Sigmoid colon (tissue), 7 donors: ENCODE measurements at places on chromosomes 16 and 17. TPM values are rescaled to one million over a fixed set of nuclear protein-coding genes. Genes with fewer than 3 reads are reported as not detected.

Gene HSD3B7
- 13.6 TPM for polyA plus RNA-seq

Gene KRTAP16-1
- polyA plus RNA-seq, result not detected

DNA sequence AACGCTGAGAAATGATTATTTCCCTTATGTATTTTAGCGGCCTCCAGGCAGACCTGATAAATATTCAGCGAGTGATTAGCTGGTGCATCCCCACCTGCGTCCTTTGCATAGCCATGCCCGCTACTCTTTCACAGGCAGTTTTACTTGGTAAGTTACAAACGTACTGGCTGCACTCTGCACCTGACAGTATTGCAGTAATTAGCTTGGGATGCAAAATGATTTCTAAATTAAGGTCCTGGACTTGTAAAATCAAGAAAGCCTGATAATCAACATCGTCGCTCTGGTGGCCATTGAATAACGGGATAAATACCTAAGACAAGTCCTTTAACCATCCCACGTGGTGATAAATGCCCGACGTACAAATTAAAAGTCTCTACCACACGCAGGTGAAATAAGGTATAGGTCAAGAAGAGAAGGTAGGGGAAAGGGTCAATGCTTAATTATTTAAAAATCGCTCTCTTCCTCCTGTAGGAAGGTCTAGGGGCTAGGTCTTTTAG is 998 bp upstream of the PRKCA start:
- H3K27me3 ChIP-seq, result no peaks in the 10 kb centered on the region
- peak overlapping the region; percentile 78 for H3K27ac ChIP-seq
- peak overlapping the region; percentile 90 for H3K4me3 ChIP-seq
- peaks cover 26% of the 10 kb centered on the region for H3K4me1 ChIP-seq
- H3K36me3 ChIP-seq, result no peaks in the 10 kb centered on the region

GRCh38 chr16:86718118-86718517 is 139.8 kb downstream of the FOXL1 start:
- no peak overlapping the region for H3K27ac ChIP-seq
- H3K4me3 ChIP-seq, result no peak overlapping the region
- no peaks in the 10 kb centered on the region for H3K36me3 ChIP-seq
- H3K4me1 ChIP-seq, result no peaks in the 10 kb centered on the region

GRCh38 chr16:31874366-31875111 is 932 bp downstream of the ZNF267 start:
- H3K27me3 ChIP-seq, result no peaks in the 10 kb centered on the region
- H3K4me1 ChIP-seq, result peaks cover 46% of the 10 kb centered on the region
- no peak for DNase-seq
- H3K4me3 ChIP-seq, result peak overlapping the region; percentile 90
- H3K27ac ChIP-seq, result peak overlapping the region; percentile 98

DNA sequence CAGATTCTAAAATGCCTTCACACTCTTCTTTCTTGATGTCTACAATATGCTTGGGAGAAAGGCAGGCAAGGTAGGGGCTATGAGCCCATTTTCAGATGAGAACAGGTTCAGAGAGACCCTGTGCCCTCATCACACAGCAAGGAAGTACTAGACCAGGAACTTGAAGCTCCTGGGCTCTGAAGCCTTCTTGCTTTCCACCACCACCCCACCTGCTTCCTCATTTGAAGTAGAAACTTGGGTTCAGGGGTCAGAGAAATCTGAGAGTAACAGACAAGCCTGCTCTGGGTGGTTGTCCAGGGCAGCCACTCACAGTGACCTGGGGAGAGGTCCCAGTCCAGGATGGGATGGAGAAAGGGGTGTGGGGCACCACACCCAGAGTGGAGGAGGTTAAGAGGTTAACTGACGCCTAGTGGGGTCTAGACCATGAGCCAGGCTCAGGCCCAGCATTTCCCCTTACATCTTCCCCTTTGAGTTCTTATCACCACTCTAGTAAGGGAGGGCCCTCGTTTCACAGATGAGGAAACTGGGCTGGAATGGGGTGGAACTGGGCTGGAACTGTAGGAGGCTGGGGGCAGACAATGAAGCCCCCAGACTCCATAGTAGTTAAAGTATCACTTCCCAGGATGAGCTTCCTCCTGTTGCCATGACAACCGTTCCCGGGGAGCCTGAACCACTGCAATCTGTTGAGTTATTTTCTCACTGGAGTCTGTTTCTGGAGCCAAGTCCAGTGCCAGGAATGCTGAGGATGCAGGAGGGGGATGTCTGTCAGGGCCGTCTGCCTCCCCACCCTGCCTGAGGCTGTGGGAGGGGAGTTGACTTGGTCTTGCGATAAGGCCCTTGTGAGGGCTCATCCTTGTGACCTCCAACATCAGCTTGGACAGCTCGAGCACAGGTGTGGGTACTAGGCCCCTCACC is 16.2 kb upstream of the PHF12 start:
- H3K4me3 ChIP-seq, result no peak overlapping the region
- no peak overlapping the region for H3K27ac ChIP-seq
- H3K4me1 ChIP-seq, result no peaks in the 10 kb centered on the region
- no peak for DNase-seq
- H3K36me3 ChIP-seq, result no peaks in the 10 kb centered on the region

- no peaks in the 10 kb centered on the region for H3K4me1 ChIP-seq
- no peaks in the 10 kb centered on the region for H3K36me3 ChIP-seq
- no peak overlapping the region for H3K4me3 ChIP-seq
- DNase-seq, result no peak
Observed at GRCh38 chr17:2580661-2581060, 12.8 kb upstream of the PAFAH1B1 start.

Gene ATP2A3
- polyA plus RNA-seq, result 158 TPM

Gene ST6GALNAC2
- 3.5 TPM for polyA plus RNA-seq

DNA sequence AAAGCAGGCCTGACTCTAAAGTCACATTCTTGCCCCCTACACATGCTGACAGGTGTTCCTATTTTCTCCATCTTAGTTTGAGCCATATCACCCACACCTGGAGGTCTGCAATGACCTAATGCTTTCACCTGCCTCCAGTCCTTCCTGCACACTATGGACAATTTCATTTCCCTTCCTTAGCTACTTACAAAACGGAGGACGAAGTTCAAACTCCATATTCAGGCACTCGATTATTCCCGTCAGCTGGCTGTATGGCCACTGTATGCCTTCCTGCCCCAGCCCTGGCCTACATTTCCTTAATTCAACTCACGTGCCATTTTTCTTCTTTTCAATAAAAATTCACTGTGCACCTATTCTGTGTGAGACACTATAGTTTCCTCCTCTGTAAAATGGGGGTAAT is 44.9 kb downstream of the GRIN2A start:
- no peak overlapping the region for H3K4me3 ChIP-seq
- no peak for DNase-seq

- H3K4me1 ChIP-seq, result peaks cover 23% of the 10 kb centered on the region
- no peak overlapping the region for H3K4me3 ChIP-seq
- H3K27ac ChIP-seq, result peak overlapping the region; percentile 1
Observed at GRCh38 chr17:75459590-75460267, 3.3 kb downstream of the TMEM94 start.

Gene RAC3
- polyA plus RNA-seq, result 11.8 TPM

DNA sequence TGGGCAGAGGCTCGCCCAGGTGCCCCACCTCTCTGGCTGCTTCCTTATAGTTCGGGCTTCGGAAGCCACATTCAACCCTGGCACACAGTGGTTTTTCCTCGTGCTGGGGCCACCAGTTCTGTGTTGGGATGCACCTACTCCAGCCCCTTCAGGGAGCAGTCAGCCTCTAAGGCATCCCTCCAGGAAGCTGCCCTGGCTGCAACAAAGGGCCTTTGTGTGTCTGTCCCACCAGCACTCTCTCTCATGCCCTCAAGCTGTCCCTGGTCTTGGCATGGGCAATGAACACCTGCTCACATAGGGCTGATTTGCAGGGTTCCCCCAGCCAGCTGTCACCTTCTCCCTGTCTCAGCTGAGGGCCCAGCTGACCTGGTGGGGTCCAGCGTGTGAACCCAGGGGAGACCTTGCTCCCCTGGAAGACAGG is 754 bp upstream of the NOXO1 start:
- peaks cover 23% of the 10 kb centered on the region for H3K36me3 ChIP-seq
- H3K27me3 ChIP-seq, result peaks cover 56% of the 10 kb centered on the region
- no peak for DNase-seq
- no peaks in the 10 kb centered on the region for H3K4me1 ChIP-seq
- no peak overlapping the region for H3K27ac ChIP-seq

Gene UTS2R
- polyA plus RNA-seq, result not detected
